ENCODE measurements at places on chromosomes 2 and 18.

DNA sequence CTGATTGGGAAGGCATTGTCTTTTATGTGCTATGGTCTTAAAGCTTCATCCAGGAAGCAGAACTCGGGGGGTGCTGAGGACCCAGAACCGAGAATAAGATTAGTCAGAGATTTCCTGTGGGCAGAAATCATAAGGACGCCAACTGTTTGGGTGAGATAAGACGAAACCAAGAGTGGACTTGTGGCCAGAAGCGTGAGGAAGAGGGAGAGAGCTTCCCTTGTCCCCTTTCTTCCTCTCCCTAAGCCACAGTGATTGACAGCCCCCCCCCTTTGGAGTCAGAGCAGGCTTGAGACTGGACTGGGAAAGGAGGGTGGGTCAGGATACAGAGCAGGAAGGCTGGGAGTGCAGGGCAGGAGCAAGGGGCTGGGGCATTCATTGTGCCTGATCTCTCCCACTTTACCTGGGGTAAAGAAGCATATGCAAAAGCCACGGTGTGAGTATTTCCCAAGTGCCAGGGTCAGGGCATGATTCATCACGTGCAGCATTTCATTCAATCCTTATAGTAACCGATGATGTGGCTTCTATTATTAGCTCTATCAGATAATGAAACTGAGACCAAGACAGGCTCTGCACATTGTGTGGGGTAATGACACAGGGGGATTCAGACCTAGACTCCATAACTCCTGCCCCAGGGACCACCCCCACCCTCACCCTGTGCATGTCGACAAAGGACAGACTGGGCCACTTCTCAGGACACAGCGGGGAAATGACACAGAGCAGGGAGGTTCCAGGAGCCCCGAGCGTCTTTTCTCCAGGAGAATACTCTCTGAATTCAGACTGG lies 3.0 kb upstream of the IL1RN start:
- peak; percentile 86 for DNase-seq

GRCh38 chr2:31255911-31256571 lies 22.1 kb downstream of the EHD3 start:
- DNase-seq, result no peak

DNA sequence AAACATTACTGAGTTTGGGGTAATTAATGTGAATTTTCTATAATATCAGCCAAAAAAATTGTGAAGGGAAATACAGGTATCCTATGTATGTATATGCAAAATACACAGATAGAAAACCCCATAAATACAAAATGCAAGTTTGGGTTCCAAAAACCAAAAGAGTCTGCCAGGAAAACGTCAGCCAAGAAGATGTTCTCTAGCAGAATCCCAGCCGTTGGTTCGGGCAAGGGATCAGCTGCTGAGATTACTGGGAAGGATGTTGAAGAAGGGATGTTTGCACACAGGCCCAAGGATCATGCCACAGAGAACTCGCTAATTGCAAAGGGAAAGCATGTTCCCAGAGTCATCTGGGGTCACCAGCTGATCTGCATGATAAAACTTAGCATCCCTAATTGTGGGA lies 9.5 kb upstream of the ANO7 start:
- DNase-seq, result no peak

DNA sequence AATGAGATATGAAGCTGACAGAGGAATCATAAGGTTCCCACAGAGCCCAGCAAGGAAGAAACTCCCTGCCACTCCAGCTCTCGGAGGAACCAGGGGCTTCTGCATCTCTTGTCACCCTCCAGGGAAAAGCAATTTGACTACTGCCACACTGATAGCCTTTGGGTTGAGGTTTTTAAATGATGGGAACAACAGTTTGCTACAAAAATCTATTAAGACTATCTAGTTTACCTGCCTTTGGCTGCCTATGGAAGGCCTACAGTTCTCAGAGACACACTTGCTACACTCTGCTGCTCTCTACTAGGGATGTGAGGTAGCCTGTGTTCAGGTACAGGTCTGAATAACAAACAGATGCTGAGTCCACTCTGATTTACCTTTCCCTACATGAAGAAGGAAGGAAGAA lies 161.9 kb downstream of the NBAS start:
- DNase-seq, result no peak

- peak; percentile 57 for DNase-seq
Measured at GRCh38 chr2:38394903-38395341, 17.8 kb upstream of the ATL2 start.

GRCh38 chr2:15122915-15123314 lies 438.2 kb downstream of the NBAS start:
- DNase-seq, result no peak

- no peak for DNase-seq
Measured at GRCh38 chr18:58287353-58288274, 243.6 kb downstream of the NEDD4L start.

- DNase-seq, result no peak
Measured at GRCh38 chr18:74303936-74304335, 11.7 kb upstream of the C18orf63 start.

GRCh38 chr2:174125090-174125489 lies 123.2 kb downstream of the OLA1 start:
- no peak for DNase-seq

DNA sequence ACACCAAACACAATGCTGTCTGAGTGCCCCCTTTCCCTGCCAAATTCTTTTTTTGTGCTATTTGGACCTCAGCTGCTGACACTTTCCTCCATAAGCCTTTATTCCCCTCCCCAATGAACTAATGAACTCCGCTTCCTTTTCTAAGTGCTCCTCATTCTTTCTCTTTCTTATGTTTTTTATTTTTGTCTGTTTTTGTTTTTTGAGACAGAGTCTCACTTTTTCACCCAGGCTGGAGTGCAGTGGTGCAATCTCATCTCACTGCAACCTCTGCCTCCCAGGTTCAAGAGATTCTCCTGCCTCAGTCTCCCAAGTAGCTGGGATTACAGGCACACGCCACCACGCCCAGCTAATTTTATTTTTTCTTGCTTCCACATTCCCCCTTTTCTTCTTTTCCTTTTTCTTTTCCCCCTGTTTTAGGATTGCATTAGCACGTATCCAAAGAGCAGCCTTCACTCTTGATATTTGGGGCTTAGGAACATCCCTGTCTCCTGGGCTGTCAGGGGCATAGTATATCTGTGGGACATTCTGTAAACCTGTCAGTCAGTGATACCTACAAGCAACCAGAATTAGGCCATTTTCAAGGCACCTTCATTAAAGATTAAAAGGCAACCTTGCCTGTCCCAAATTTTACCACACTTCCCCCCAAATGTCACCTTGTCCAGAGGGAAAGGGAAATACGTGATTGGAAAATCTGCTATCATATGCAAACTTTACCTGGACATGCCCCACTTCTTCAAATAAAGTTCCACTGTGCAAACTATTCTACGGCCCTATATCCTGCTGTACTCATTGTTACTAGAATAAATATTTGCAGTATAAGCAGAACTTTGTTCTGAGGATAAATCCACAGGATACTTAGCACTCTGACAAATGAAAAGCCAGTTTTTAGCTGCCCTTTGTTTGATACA lies 65.1 kb upstream of the ACSL3 start:
- no peak for DNase-seq

GRCh38 chr2:235669269-235669831 lies 175.5 kb downstream of the AGAP1 start:
- peak; percentile 56 for DNase-seq

GRCh38 chr18:55585920-55586561 lies 2.0 kb downstream of the TCF4 start:
- DNase-seq, result peak; percentile 25

DNA sequence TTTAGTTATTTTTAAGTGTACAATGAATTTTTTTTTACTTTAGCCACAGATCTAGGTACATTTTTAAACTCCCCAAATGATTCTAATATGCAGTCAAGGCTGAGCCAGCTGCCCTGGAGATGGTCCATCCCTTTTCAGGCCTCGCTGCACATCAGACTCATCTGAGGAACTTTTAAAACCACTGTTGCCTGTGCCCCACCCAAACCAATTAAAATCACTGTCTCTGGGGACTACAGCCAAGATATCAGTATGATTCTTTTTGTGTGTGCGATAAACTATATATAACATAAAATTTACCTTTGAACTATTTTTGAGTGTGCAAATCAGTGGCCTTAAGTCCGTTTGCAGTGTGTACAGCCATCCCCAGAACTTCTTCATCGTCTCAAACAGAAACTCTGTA lies 9.1 kb upstream of the MALT1 start:
- DNase-seq, result no peak

DNA sequence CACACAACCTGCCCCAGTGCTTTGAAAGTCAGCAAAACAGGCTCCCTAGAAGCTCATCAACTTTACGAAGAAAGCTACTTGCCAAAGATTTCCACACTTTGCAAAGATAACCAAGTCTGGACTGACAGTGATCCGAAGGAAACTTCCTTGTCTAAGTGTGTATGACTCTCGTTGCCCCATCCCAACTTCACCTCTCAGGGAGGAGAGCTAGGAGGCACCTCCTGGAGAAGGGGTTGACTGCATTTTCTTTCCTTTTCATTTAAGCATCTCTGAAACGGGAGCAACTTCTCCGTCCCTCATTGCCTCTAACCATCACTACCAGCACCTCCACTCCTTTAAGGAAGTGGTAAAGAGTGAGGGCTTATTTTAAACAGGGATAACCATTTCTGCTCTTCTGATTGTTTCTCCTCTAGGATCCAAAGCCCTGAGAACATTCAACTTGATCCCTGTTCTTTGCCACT lies 7.0 kb downstream of the ZEB2 start:
- DNase-seq, result no peak

DNA sequence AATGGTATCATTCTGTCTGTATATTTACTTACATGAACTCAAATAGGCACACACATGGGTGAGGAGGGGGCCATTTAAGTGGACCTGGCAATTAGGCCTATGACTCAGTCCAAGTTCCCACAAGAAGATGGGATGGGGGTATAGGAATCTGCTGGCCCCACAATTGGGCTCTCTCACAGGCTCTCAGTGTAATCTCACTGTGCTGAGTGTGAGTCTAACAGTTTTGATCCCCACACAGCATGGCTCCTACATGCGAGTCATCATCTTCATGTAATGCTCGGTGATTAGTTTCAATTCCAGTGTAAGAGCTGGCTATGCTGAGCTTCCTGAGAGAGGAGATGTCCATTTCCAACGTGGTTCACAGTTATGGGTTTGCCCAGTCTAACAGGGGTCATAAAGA lies 114.0 kb downstream of the GATA6 start:
- no peak for DNase-seq

GRCh38 chr2:241111440-241111805 lies 9.3 kb upstream of the MTERF4 start:
- no peak for DNase-seq

- DNase-seq, result peak; percentile 79
Measured at GRCh38 chr2:217756375-217757107, 246.3 kb downstream of the TNS1 start.

GRCh38 chr2:96156011-96156820 lies 11.0 kb upstream of the DUSP2 start:
- DNase-seq, result no peak

GRCh38 chr2:31191931-31192330 lies 25.4 kb downstream of the CAPN14 start:
- no peak for DNase-seq

DNA sequence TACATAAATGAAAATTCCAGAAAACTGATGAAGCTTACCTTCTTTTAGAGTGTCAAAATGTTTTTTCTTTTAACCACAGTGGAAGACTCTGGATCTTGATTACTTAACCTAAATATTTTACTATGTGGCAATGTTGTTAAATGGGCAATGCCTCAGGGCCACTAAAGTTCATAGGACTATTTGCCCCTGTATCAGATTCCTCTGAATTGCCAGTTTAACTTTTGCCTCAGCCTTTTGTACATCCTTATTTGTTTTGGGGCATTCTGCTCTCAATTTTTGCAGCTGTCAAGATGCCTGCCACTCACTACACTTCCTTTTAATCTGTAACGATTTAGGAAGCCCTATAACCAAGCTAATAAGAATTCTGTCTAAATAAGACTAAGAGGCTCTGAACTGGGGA lies 31.7 kb upstream of the SERTAD2 start:
- DNase-seq, result peak; percentile 65

DNA sequence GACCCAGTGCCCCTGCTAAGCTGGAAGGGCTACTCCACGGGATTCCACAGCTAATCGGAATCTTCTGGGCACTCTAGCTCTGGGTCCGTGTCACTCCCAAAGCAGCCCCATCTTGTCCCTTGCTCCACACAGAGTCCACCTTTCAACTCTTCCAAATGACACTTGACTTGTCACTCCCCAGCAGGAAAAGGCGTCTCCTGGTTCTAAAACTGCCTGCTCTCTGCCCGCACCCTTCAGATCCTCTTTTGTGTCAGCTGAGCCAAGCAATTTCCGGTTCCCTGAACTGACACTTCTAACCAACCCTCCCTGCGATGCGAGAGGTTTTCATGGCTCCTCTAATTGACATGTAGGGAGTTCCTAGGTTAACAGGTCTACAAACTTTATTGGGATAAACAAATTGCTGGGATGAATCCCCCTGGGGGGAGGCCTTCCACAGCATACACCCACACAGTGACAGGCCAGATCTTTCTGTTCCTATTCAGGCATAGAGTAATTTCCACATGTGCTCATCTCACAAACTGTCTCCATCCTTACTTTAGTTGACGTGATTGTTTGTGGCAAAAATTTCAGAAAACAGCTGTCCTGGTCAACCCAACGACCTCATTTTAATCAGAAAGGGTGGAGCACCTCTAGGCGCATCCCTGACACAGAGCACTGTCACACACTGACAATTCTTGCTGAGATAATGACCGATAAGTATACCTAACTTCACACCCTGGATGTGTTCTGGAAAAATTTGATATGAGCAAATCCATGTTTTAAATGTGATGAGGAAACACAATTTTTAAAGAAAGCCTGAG lies 104.9 kb downstream of the RBMS1 start:
- DNase-seq, result peak; percentile 84

DNA sequence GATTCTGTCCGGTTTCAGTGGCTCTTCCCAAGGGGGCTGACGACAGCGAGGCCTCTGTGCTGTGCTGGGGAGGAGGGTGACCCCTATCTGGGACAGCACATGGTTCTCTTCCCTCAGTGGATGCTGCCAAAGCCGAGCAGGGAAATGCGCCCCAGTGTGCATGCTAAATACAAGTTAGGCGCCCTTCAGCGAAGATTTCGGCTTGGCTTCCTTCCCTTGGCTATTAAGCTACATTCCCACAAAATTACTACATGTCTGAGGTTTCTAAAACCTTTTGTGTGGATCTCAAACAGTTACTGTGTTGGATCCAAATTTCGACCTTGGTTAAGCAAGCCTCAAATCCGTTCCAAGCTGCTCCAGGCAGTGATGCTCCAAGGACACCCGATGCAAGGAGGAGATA lies 440.3 kb downstream of the NRXN1 start:
- no peak for DNase-seq

GRCh38 chr2:145765874-145766273 lies 1246.0 kb upstream of the ZEB2 start:
- DNase-seq, result no peak

- DNase-seq, result no peak
Measured at GRCh38 chr2:190181123-190181669, 118.7 kb upstream of the MSTN start.

GRCh38 chr18:22932885-22933205 lies 283 bp upstream of the RBBP8 start:
- DNase-seq, result no peak

- no peak for DNase-seq
Measured at GRCh38 chr18:251572-251971, 16.3 kb downstream of the THOC1 start.

Data from hematopoietic multipotent progenitor cell treated with erythropoietin and hydrocortisone succinate and interleukin-3 and kit ligand, for 4 days (in vitro differentiated cells).